Dermis blood vessel endothelial cell (primary cell): ENCODE measurements at places on chromosomes 6 and 20. TPM values are rescaled to one million over a fixed set of nuclear protein-coding genes. Genes with fewer than 3 reads are reported as not detected.

DNA sequence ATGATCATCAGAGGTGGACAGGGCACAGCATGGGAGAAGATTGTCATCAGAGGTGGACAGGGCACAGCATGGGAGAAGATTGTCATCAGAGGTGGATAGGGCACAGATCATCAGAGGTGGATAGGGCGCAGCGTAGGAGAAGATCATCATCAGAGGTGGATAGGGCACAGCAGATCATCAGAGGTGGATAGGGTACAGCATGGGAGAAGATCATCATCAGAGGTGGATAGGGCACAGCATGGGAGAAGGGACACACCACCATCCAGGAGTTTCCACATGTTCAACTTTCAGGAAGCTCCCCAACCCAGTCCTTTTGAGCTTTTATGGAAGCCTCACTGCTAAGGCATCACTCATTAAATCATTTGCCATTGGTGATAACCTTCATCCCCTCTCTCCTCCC lies 104.1 kb downstream of the MAP7 start:
- DNase-seq, result no peak

GRCh38 chr6:154457046-154457713 lies 53.3 kb downstream of the CNKSR3 start:
- no peak for DNase-seq

- DNase-seq, result no peak
Observed at GRCh38 chr6:3758842-3759144, 7.3 kb upstream of the PXDC1 start.

DNA sequence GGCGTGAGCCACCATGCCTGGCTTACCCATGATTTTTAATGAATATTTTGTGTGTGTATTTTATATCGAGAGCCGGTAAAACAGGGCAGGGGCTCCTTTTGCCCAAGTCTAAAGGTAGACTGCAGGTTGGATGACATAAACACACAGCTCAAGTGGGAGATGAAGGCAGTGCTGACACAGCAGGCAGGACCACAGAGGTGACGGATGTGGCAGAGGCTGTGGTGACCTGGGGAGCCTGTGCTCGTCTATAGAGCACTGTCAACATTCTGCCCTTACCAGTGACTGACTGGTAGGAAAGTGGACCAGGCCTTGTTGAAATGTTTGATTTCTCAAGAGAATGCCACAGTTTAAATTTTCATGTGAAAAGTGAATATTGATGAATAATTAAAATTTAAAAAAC lies 137.5 kb downstream of the ZFP64 start:
- DNase-seq, result no peak

GRCh38 chr6:115976321-115976870 lies 84.3 kb downstream of the FRK start:
- no peak for DNase-seq

DNA sequence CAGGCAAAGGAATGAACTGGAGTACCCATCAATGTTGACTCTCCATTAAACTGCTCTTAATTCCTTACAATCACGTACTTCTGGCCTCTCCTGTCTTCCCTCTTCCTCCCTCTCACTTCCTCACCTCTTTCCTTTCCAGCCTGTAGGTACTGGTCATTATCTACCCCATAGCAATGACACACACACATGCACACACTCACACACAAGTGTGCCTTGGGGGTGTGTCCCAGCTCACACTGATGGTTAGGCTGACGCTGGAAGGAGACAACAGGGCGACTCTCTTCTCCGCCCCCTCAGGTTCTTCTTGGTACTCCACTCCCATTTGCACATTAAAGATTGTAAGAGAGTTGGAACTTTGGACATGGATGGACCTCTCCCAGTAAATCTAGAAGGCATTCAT lies 14.0 kb upstream of the SERPINB9 start:
- no peak for DNase-seq

DNA sequence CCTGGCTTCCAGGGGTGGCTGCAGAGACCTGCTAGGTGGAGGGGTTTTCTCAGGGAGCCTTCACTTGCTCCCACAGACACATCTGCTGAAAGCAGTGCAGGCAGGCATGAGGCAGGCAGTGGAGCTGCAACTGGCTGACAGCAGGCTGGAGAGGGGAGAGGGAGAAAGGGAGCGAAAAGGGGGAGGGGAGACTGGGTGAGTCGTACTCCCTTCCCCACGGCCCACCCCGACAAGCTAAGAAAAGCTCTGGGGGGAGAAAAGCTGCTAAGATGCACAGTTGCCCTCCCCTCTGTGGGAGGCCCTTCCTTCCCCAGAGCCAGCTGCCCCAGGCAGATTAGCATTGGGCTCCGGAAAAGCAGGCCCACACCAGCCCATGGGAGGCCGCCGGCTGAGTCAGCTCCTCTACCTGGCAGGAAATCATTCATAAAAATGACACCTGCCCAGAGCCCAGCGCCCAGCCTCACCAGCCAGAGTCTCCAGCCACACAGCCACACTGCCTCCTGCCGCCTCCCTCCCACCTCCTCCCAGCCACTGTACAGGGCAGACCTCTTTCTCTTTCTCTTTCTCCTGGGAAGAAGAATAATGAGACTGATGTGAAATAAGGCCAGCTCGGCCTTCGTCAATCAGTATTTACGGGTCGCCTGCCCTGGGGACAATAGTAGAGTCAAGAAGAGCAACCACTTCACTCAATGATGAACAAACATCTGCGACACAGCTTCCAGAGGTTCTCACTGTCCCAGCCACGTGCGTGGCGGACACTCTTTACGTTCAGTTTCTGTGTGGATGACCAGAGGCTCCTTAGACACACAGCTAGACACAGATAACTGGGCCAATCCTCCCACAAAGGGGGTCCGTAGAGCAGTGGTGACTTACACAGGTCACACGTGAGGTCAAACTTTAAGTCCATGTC lies 7.7 kb upstream of the C20orf203 start:
- DNase-seq, result peak; percentile 70

DNA sequence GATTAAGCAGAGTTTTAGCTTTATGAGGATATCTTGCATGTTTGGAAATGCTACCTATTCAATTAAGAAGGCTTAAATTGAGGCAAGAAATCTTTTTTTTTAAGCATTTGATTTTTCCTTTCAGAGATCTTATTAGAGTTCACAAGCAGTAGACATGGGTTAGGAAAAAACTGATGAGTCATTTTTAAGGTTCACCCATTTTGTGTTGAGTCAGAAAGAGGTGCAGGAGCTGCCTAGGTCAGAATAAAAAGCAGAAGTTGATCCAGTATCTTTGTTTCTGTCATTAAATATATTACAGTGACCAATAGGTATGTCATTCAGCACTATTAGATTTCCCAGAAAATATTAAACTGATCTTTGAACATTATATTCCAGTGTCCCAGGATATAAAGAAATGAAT lies 306.8 kb downstream of the LMBRD1 start:
- no peak for DNase-seq

DNA sequence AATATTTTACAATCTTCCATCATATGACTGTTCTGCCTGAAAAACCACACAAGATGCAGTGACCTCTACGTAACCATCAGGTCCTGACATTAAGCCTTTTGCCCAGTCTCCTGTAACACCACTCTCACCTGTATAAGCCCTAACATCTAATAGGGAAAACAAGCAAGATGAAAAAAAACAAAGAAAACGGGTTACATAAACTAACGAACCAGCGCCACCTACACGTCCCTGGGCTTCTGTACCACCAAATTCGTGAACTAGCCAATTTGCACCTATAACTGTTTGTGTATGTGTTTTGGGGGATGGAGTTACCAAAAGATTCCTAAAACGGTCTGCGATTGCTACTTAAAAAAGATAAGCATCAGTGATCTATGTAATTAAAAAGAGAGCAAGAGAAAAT lies 70.2 kb downstream of the BLOC1S5 start:
- no peak for DNase-seq

DNA sequence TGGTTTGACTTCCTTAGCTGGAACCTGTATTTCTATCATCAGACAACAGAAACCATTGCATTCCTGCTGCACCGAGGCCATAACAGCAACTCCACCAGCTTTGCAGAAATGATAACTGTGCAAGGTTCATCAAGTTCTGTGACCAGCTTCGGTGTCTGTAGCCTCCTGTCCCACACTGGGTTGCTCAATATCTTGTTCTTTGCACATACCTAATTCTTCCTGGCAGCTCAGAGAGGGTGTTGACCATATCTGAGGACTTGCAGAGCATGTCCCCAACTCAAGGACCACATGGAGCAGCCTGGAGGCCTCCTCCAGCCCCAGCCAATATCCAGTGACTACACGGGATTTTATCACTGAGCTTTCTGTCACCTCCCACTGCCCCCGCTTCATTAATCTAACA lies 59.3 kb upstream of the SCAF8 start:
- DNase-seq, result no peak

- no peak for DNase-seq
Observed at GRCh38 chr6:89562093-89562973, 76.2 kb downstream of the LYRM2 start.

DNA sequence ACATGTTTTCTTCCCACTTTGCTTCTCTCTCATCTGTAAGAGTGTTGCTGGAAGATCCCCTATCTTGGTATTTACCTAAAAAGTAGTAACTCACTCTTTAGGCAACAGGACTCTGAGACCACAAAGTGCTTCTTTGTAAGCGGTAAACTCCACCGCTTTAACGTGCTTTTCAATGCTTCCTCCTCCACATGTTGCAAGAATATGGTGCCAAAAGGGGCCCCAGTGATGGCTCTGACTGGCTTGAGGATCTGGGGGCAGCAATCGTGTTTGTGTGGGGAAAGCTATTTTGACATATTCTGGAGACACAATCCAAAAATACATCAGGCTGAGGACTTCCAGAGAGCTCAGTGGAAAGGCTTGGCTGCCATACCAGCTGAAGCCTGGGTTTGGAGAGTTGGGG lies 12.4 kb upstream of the CPNE5 start:
- DNase-seq, result no peak

- DNase-seq, result no peak
Observed at GRCh38 chr20:34680586-34681175, 3.8 kb upstream of the PIGU start.

DNA sequence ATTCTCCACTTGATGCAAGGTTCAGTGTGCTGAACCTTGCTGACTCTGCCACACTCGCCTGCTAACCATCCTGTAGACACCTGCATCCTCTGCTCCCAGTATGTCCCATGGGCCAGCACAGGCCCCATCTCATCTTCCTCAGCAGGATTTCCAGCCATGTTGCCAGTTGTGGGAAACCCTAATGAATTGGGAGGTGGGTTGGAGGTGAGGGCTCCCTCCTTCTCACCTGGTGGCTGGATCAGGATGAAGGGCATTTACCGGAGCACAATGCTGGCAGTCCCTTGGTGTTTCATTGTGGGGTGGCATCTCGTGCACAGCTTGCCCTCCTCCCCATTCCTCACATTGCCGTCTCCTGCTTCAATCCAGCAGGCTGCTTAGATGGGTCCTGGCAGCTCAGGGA lies 204.3 kb upstream of the FOXQ1 start:
- DNase-seq, result no peak

DNA sequence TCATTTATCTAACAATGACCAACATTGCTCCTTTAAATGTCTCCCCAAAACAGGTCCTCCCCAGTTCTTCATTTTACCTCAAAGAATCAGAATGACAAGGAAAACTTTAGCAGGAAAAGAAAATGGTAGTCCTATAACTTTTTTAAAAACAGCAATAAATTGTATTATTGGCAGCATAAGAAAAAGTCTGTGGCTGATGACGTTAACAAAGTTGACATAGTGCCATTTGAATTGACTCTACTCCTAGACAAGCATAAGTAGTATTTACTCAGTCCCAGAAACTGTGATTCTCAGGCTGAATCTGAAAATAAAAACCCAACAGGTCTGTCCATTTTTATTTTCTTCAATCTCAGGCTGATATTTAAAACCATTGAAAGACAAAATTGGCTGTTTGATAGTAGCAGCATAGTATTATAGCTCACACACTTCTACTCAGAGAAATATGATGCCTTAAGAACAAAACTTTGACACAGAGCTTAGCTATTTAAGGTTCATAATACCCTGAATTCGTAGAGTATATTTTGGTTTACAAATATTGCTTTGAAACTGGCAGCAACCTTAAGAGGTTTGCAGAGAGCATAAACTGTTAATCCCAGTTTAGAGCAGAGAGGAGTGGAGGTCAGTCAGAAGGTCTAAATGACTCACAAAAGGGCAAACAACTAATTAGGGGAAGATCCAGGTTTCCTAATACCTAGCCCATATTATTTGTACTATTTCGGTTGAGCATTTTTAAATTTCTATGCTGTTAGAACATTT lies 35.0 kb upstream of the TENT5A start:
- DNase-seq, result no peak

- DNase-seq, result no peak
Observed at GRCh38 chr6:6466967-6467761, 121.4 kb upstream of the LY86 start.

- DNase-seq, result peak; percentile 66
Observed at GRCh38 chr20:41086402-41087324, 50.7 kb upstream of the PLCG1 start.

GRCh38 chr20:17634661-17635331 lies 47.2 kb downstream of the RRBP1 start:
- DNase-seq, result no peak

GRCh38 chr20:19397666-19398065 lies 185.2 kb downstream of the SLC24A3 start:
- no peak for DNase-seq

GRCh38 chr20:41387444-41387851 lies 20.8 kb upstream of the EMILIN3 start:
- DNase-seq, result peak; percentile 31

- DNase-seq, result peak; percentile 71
Observed at GRCh38 chr6:35810971-35811698, 6.0 kb downstream of the LHFPL5 start.

DNA sequence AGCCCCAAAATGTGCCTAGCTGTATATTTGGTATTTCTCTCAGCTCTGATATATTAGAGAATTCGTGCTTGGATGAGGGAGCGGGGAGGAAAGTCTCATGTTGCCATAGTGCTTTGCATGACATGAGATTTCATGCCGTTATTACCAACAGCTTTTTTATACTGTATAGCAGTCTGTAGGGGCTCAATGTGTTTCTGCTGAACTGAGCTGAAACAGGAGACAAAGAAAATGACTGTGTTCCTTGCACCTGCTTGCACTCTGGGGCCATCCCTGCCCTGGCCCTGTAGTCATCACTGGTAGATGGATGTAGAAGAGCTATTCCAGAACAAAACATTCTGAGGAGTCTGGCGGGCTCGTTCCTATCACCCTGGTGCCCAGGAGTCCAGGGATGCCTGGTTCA lies 128.0 kb upstream of the SASH1 start:
- no peak for DNase-seq

The TRERF1 gene
- 0.05 and 0.17 TPM in 2 replicates for total RNA-seq

The GPR6 gene
- not detected in 2 replicates for total RNA-seq

The DYNLT2 gene
- 0.74 and 1.2 TPM in 2 replicates for total RNA-seq

The CNR1 gene
- 1.3 TPM in 1 of 2 replicates, not detected in the other for total RNA-seq

The LRFN2 gene
- total RNA-seq, result not detected in 2 replicates

The GLP1R gene
- not detected in 2 replicates for total RNA-seq

The IRF4 gene
- 0.05 TPM in 1 of 2 replicates, not detected in the other for total RNA-seq

The IL20RA gene
- 0.51 and 0.79 TPM in 2 replicates for total RNA-seq

The CTAGE9 gene
- total RNA-seq, result not detected in 2 replicates

The HEY2 gene
- total RNA-seq, result not detected in 2 replicates

The FHL5 gene
- total RNA-seq, result not detected in 2 replicates

The MYBL2 gene
- 8.7 and 45.0 TPM in 2 replicates for total RNA-seq

The KCNS1 gene
- total RNA-seq, result 0.33 and 0.68 TPM in 2 replicates

The DPPA5 gene
- not detected in 2 replicates for total RNA-seq

The HLA-F gene
- total RNA-seq, result 6.7 and 68.2 TPM in 2 replicates

The SAPCD1 gene
- total RNA-seq, result 1.4 and 2.4 TPM in 2 replicates

The ANKRD66 gene
- total RNA-seq, result not detected in 2 replicates
